ENCODE measurements at places on chromosomes 2 and 18.

GRCh38 chr2:232204457-232204931, 174.1 kb upstream of the ALPP start:
- peak; percentile 74 for DNase-seq

DNA sequence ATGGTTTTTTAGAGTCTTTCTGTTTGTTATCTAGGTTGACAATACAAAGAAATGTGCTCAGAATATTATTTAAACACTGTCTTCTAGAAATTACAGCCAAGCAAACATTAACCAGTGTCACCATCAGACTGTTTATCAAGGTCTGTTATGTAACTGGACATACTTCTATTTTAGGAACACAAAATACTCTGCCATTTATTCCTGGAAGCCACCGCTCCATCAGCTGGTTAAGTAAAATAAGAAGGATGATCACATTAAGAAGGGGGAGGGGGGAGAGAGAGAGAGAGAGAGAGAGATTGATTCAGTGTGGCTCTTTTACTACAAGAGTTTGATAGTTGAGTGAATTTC, 47.9 kb downstream of the MBP start:
- no peak for DNase-seq

GRCh38 chr2:107001964-107002696, 116.2 kb upstream of the ST6GAL2 start:
- no peak for DNase-seq

DNA sequence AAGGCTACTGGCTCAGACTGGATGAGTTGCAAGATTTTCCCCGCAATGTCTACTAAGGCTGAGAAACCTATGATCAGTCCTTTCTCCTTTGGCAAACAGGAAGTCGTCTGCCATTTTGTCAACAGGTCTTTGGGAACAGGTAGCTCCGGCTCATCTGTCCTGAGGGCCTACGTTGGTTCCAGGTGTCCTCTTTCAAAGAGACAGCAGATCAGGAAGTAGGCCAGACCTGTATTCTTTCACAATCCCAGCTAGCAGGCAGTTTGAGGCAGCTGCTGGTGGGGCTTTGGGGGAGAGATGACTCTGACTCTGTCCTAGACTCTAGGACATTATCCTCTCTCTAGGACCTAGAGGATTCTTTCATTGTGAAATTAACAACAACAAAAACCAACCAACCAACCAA, 98.6 kb downstream of the ACTR2 start:
- DNase-seq, result no peak

DNA sequence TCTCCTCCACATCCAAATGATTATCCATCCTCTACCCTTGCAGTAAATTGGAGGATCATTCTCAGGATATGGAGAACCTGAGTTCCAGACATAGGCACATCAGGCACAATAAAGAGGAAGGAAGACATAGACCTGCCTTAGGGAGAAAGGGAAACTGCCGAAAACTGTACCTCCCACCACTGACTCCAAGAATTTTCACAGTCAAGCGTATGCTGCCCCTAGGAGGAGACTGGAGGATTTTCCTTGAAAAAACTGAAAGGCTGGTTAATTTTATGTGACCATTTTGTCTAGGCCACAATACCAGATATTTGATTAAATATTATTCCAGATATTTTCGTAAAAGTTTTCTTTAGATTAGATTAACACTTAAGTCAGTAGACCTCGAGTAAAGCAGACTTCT, 638.5 kb upstream of the PKDCC start:
- DNase-seq, result no peak

- DNase-seq, result no peak
Measured at GRCh38 chr2:97673915-97674283, 4.4 kb downstream of the C2orf92 start.

DNA sequence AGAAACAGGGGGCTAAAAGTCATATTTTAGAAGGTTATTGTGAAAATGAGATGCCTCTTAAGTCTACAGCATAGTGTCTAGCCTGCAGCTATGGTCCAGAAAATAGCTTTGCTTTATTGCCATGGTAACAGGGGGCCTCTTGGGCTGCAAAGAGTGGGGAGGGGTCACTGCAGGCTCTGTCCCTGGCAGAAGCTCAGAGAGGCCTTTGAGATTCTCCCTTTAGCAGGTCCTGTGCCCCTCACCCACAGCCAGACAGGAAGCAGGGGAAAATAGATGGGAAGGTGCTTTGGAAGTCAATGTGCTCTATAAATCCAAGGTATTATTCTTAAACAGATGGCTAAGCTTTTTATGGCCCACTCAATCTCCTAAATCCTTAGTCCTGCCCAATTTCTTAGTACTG, 1021.3 kb upstream of the GYPC start:
- DNase-seq, result no peak

DNA sequence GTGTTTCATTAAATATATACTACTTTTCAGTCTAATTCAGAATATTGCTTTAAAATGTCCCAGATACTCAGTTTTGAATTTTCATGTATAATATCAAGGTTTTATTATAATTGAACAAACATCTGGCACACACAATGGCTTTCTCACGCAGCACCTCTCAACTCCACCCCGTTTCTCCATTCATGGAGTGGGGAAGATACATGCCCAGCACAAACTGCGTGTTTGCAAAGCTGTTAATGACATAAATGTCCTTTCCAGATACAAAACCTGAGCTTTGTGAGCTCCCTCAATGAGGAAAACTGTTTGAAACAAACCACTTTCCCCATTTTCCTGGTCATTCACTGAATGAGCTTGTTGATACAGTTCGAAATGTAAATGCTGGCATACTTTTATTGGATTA, 150.3 kb upstream of the RASGRP3 start:
- DNase-seq, result no peak

GRCh38 chr18:79117788-79118187, 48.6 kb downstream of the ATP9B start:
- DNase-seq, result no peak

GRCh38 chr2:27622921-27623384, 5.9 kb downstream of the CCDC121 start:
- DNase-seq, result peak; percentile 84

DNA sequence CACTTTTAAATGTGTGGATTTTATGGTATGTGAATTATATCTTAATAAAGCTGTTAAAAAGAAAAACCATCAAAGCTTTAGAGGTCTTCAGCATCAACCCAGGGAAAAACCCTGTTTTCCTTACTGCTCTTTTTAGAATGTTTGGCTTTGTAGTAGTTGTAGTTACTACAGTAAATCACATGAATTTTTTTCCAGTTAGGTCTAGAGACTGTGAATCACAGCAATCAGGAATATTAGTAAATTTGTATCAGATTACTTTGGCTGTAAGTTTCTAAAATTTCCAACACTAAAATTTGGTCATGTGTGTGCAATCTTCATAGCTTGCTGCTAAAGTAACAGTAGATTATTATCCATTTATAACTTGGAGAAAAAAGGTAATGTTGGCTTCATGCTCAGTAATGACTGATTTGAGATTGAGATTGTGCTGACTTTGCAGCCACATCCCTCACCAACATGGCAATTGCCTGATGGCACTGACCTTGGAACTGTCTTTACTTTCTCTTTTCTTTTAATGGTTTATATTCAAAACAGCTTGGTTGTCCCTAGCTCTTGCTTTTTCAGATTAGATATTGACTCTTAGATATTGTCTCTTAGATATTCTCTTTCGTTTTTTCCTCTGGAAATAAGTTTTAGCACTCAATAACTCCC, 41.1 kb downstream of the LCLAT1 start:
- DNase-seq, result no peak

GRCh38 chr2:127535918-127536317, 435 bp downstream of the MYO7B start:
- no peak for DNase-seq

DNA sequence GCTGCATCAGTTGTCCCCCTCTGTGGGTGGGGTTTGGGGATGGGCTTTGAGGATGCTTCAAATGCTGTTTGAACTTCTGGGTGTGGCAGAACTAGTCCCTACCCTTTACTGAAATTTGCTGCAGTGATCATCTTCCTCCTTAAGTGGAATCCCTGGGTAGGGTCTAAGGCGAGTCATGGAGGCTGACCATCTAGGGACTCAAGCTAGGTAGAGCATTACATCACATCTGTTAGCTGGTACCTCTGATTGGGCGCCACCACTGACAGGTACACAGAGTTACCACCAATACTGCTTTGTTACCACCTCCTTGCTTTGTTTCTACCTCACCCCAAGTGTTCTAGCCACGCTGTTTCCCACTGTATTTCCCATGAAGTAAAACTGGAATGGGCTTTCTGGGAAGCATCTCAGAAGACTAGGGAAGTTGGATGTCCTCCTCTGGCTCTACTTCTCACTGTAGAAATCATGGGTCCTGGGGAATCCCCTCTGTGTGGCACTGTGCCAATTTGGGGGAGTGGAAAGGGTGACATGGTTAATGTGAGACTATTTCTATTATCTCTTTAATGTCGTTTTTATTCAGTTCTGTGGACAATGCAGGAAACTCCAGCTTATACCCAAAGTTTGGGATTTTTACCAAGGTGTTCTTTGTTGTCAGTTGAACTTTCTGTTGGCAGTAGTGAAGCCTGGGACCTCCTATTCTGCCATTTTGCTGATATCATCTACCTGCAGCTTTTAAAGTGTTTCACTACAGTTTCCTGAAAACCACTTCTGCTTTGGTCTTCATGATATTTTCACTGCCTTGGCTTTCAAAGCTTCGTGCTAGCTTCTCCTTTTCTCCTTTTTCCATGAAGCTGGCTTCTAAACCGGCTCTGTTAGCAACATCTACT, 14.5 kb upstream of the SULT1C4 start:
- peak; percentile 69 for DNase-seq

DNA sequence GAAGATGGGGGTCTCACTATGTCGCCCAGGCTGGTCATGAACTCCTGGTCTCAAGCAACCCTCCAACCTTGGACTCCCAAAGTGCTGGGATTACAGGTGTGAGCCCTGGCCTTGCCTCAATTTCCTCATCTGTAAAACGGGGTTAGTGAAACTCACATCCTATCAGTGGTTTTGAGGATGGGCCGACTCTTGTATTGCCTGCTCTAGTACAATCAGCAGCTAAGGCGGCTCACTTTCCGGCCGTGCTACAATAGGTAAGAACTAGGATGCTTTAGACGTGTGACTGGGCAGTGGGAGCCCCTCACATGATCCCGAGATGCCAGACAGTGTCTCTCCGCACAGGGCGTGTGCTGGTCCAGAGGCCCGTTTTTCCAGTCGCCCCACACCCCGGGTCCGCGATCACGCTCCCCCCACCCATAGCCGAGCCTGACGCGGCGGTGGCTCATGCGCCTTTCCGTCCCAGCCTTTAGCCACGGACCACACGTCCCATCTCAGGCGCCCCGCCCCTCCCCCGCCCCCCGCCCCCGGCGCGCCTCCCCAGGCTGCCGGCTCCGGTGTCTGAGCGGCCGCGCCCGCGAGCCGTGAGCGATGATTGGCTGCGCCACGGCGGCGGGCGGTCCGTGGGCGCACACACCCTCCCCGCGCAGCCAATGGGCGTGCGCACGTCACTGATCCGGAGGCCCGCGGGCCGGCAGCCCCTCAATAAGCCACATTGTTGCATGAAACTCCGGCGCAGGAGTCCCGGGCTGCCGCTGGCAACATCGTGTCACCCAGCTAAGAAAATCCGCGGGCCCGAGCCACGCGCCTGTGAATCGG, at the start of gene HK2:
HK2 (plus strand) TSS at position 710 of the 816 bp plus-strand sequence. CDS start 454 bp downstream, outside the sequence.
- peak; percentile 93 for DNase-seq

DNA sequence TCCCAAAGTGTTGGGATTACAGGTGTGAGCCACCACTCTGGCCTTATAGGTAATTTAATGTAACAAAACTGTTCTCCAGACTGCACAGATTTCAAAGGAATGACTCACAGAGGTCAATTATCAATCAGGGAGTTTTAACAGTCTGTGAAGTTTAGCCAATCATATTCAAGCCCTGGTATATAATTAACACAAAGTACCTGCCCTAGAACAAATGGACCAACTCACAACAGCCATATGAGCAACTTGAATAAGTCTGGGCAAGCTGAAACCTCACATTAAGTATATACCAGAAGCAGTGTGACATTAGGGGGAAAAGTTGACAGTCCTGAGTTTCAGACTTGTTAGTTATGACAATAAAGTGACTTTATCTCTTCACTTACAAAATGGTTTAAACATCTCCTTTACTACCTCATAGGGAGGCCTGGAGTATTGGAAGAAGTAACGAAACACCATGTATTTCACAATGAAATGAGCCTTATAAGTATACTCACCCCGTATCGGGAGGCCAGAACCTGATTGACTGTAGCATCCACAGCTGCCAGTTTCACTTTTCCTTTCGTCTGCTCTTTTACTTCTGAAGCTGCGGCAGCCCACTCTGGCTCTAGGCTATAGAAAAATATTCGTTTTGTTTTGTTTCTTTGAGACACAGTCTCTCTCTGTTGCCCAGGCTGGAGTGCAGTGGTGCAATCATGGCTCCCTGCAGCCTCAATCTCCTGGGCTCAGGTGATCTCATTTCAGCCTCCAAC, 22.2 kb downstream of the PDIA6 start:
- DNase-seq, result peak; percentile 89

DNA sequence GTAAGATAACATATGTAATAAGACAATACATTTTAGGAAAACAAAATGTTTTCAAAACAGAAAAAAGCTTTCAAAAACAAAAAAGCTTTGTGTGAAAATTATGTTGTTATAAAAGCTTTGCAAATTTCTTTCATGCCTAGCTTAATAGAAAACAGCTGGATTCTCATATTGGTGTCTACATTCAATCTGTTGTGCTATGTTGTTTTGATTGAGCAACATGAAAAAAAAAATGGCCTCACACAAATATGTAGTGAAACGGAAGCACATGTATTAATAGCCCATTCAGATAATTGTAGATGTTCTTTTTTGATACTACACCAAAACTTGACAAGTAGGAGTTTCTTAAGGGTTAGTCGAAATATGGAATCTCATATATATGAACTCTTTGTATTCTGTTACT, 197.5 kb downstream of the ZEB2 start:
- no peak for DNase-seq

DNA sequence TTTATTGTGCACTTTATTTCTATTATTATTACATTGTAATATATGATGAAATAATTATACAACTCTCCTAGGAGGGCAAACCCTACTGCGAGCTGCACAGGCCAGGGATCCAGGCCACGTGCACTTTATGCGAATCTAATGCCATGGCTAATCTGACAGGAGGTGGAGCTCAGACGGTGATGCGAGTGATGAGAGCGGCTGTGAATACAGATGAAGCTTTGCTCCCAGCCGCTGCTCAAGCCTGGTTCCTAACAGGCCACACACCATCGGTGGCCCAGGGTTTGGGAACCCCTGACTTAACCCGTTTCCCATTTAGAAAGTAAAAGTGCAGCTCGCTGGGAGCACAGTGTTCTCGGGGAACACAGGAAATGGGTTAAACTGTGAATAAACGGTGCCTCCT, 40.8 kb upstream of the RAB6D start:
- DNase-seq, result no peak

DNA sequence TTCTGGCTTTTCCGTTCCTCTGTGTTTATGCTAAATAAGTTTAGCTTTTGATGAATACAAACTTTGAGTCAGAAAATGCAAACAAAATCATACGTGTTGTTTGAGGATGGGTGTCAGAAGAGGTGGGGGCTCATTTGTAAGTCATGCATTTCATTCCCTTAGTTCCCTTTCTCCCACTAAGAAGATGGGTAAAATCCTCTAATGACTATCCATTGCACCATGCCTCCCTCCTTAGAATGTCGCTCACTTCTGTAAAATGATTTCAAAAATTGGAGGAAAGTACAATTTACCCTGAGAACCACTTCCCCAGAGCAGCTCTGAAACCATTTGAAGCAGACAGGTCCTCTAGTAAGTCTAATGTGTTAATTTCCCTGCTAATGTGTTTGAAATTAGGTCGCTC, 629.6 kb upstream of the VRK2 start:
- DNase-seq, result no peak

GRCh38 chr2:232349946-232350635, 28.5 kb upstream of the ALPP start:
- DNase-seq, result no peak

Data from kidney tubule cell (primary cell).